ENCODE measurements at places on chromosomes 11 and 22.

- DNase-seq, result no peak
Observed at GRCh38 chr22:32579529-32580220, 105.1 kb downstream of the FBXO7 start.

- no peak for DNase-seq
Observed at GRCh38 chr11:64001484-64002420, 15.5 kb downstream of the OTUB1 start.

GRCh38 chr11:102819491-102819890 lies 21.5 kb upstream of the MMP1 start:
- DNase-seq, result no peak

DNA sequence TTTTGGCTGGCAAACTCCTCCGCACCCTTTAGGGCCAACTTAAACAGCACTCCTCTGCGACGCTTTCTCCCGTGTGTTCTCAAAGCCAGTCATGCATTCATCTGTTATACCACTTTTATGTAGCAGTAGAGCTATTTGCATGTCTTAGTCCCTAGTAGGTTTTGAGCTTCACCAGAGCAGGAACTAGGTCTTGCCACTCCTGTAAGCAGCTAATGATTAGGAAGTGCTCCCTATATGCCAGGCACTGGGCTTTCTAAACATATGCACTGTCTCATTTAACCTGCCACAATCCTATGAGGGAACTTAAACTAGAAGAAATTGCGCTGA lies 180.8 kb downstream of the DBX1 start:
- no peak for DNase-seq

- no peak for DNase-seq
Observed at GRCh38 chr22:47797342-47797945, 1035.0 kb downstream of the TBC1D22A start.

DNA sequence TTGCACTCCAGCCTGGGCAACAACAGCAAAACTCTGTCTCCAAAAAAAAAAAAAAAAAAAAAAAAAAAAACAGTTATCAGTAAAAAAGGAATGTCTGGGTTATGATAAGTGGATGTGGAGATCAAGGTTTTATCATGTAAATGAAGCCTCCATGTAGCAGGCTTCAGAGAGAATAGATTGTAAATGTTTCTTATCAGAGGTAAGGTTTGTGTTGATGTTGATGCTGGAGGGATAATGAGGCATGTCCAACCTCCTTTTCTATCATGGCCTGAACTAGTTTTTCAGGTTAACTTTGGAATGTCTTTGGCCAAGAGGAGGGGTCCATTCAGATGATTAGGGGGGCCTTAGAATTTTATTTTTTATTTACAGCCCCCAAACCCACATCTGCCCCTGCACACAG lies 35.4 kb upstream of the TREH start:
- DNase-seq, result no peak

DNA sequence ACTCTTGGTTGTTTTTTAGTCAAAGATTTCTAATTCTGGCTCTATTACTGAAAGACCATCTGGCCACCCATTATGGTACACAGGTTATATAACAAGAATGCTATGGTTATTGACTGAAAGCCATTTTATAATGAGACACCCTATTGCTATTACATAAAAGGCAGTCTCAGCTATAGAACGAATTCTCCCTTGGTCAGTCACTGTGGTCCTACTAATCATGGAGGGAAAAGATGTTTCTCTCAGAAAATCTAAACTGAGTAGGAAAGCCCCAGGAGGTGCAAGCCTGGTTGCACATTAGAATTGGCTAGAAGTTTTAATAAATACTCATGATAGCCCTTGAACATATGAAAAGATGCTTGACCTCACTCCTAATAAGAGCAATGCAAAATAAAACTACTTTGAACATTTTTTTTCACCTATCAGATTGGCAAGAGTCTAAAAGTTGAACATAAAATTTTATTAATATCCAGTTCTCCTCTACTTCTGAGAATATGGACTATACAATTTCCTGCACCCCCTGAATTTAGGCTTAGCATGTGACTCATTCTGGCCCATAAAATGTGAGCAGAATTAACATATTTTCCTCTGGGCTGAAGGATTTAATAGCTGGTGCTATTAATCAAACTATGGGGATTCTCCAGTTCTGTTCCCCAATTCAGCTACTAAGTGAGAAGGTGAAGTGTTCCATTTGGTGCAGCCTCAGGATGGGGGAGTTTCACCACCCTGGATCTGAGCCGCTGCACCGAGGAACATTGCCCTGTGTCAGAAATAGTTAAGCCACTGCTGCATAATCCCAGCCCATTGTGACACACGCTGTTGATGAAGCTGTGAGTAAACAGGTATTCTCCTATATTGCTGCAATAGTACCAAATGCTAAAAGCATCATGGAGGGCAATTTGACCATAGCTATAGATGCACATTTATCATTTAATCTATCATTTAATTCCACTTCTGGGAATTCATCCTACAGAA lies 11.5 kb upstream of the CRKL start:
- DNase-seq, result no peak

DNA sequence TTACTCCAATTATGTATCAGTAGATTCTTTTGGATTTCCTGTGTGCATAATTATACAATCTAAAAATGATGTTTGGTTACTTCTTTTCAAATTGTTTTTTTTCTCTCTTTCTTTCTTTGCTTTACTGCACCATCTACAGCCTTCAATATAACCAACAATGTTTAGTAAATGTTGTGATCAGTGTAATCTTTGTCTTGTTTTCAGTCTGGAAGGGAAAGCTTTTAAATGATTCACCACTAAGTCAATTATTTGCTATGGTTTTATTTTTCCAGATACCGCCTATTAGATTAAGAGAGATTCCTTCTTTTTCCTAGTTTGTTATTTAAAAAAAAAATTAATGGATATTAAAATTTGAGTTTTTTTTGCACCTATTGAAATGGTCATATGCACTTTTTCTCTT lies 29.8 kb upstream of the ABTB2 start:
- no peak for DNase-seq

DNA sequence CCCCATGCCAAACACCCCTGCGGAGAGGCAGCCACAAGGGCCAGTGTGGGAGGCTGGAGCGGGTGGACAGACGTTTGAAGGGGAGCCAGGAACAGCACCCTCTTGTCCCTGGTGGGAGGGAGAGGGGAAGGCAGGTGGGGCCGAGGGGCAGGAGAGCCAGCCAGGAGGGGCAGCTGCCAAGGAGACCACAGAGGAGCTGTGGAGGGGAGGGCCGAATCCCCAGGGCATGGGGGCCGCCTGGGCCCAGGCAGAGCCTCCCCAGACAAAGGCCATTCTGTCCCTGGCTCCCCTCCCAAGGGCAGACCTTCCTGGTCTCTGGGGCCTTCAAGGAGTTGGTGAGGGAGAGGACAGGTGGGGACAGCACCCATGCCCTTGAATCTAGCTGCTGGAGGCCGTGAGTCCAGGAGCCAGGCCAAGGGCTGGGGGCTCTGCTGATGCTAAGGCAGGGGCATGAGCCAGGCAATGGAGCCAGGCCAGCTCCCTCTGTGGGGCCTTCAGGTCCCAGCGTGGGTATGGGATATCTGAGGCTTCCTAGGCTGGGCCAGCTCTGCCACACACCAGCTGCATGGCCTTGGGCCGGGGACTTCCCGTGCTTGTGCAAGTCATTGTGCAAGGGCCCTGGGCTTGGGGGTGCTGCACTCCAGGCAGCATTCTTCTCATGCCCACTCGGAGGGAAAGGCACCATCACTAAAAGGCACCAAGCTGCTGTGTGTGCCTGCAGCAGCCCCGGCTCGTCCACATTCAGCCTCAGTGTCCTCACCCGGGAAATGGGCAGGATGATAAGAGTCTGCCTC lies 11.4 kb downstream of the EMID1 start:
- DNase-seq, result no peak

- DNase-seq, result no peak
Observed at GRCh38 chr11:47714554-47715081, 551 bp downstream of the AGBL2 start.

GRCh38 chr22:17976121-17976520 lies 48.2 kb downstream of the MICAL3 start:
- no peak for DNase-seq

DNA sequence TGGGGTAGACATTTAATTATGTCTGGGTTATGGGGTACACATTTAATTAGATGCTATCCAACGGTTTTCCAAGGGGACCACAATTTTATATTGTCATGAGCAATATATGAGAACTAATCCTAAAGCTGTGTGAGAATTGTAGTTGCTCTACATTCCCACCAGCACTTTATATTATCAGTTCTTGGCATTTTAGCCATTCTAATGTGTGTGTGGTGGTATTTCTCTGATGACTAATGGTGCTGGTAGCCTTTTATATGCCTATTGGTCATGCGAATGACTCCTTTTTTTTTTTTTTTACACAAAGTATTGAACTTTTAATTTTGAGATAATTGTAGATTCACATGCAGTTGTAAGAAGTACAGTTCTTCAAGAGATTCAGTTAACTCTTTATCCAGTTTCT lies 26.2 kb downstream of the TMEM135 start:
- DNase-seq, result no peak

DNA sequence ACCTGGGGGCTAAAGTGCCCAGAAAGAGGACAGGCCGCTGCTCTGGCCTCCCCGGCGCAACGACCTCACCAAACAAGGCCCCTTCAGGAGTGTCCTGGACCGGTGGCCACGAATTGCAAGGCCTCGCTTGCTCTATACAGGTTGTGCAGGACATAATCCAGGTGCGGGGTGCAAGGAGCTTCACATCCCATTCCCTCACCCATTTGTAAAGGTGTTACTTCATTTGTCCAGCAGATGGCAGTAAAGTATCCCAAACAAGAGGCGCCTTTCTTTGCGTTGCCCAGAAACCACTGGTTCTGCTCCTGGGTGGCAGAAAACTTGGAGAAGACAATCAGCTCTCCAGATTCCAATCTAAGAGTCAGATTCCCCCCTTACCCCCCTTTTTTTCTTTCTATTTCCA lies 35.9 kb upstream of the PRDM11 start:
- no peak for DNase-seq

GRCh38 chr11:32400670-32401369 lies 34.5 kb downstream of the WT1 start:
- no peak for DNase-seq

DNA sequence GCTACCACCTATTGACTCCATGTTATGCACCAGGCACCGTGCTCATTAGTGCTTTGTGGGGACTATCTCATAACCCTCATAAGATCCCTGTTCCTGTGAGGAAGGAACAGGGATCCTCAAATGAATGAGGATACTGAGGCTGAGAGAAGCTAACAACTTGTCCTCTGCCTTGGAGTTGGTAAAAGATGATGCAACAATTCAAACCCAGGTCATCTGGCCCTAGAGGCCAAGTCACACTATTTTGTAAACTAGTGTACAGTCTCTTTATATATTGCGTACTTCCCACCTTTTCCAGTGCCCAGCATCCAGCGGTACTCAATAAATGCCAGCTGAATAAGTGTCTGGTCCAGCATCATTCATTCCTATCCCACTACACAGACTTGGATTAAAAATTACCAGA lies 92.6 kb downstream of the RCN1 start:
- DNase-seq, result no peak

- DNase-seq, result no peak
Observed at GRCh38 chr11:57599381-57599780, 1.9 kb downstream of the SERPING1 start.

DNA sequence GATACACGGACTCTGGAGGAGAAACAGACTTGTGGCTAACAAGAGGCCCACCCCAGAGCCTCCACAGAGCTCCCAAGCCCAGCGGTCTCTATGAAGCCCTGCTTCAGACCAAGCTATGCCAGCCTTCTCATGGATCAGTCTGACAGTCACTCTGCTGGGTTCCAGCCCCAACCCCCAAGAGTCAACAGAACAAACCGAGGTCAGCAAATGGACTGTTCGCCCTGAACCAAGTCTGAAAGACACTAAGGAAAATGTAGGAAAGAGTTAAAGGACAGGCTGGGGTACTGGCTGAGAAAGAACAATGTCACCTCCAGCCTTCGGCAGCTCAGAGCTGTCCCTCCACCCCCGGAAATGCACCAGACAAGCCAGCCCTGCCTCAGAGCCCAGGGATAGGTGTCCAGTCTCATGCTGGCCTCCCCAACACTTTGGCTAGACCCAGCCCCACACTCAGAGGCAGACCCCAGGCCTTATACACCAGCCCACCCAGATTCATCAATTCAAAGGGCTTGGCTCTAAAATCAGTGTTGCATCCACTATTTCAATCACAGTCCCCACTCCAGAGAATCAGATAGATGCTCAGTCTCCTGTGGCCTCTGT lies 3.8 kb downstream of the ARFGAP2 start:
- no peak for DNase-seq

DNA sequence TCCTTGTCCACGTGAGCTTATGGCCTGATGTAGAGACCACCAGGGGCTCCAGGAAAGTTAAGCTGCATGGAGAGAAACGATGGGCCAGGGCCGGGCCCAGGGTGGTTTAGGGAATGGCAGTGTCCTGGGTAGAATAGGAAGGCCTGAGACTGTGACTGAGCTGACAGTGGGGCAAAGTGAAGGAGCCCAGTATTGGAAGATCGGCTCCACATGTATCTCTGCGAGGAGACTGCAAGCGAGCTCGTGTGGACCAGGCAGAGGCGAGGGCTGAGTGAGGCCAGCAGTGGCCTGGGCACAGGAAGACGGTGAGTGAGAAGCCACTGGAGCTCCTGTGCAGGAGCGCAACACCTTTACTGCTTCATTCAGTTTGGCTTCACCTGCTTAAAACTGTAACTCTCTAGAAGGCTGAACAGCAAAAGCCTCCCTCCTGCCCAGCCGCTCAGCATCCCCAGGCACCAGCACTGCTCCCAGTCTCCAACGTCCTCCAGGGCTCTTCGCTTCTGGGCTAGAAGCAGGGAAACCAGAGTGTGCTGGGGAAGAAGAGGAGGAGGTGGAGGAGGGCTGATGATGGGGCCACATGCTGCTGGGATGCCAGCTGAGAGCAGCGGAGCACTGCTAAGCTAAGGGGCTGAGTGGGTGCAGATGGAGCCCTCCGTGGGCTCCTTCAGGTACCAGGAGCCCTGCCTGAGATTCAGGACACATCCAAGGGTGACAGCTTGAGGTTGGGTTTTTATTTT lies 13.5 kb downstream of the TCIRG1 start:
- no peak for DNase-seq

Measured in stimulated activated CD4-positive, alpha-beta T cell treated with anti-CD3 and anti-CD28 coated beads, Interleukin-1b, Interleukin-23, amount 100 ng/mL, for 1 hour (primary cell).